Pancreas (tissue), 10 donors: ENCODE measurements at places on chromosomes 12 and 14. TPM values are rescaled to one million over a fixed set of nuclear protein-coding genes. Genes with fewer than 3 reads are reported as not detected.

DNA sequence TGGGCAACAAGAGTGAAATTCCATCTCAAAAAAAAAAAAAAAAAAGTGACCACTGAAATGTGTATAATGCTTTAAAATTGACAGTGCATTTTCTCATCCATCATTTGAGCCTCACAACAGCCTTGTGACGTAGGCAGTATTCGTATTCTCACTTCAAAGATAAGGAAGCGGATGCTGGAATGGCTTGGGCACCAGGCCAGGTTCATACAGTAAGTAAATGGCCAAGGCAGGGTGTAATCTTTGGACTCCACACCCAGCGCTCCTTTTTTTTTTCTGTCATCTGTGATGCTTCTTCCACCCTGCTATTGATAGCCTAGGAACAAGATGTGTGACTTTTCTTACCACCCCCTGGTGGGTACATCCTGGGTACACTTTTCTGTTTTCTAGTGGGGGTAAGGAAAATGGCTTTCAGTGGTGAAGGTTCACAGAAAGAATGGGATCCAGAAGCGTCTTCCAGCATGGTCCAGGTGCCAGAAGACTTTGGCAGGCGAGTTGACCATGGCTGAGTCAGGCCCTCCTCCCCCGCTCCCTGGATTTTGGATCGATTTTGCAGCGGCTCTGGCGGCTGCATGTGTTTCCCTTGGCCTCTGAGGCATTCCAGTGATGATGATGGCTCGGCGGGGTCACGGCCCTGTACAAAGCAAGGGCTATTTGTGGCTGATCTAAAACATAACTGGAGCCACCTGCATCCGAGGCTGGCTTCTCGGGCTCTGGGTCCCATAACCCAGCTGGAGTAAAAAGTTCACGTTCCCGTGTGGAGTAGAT is 110.6 kb downstream of the CACNA1C start:
- peak; percentile 55 for DNase-seq

The CAPZA3 gene
- not detected for total RNA-seq

GRCh38 chr12:643475-644302 is 19.6 kb downstream of the NINJ2 start:
- DNase-seq = no peak

DNA sequence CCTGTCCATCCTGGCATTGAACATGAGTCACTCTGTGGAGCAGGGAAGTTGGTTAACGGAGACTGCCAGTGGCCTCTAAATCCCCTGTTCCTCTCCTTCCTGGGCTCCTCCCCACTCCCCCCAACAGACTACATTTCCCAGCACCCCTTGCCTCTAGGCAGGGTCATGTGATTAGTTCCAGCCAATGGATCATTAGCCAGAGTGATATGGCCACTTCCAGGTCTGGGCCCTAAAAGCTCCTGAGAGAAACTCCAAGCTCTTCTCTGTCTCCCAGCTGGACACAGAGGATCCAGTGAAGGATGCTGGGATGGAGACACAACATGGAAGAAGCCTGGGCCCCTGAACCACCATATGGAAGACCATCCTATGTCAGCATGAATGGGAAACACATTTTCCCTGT is 54.4 kb upstream of the RFLNA start:
- DNase-seq = no peak

The BDKRB1 gene
- 0.28 TPM for total RNA-seq

DNA sequence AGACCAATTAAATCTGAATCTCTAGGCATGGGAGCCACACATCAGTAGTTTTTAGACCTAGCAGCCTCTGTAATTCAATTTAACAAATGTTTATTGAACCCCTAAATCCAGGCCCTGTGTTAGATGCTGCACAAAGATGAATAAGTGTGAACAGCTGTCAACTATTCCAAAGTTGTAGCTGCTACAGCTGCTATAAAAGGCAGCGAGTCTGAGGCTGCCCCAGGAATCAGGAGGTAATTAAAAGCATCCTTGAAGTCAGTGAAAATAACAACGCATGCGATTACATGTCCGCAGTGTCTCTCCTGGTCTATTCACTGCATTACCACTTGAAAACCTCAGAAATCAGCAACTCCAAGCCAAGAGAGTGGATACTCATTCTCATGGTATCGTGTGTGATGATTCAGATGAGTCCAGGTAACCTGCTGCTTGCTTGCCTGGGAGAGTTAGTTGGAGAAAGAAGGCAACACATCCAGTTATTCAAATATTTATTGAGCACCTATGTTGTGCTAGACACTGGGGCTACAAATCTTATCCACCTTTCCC is 34.9 kb upstream of the DDHD1 start:
- no peak for DNase-seq

GRCh38 chr14:79134361-79134760 is 964.2 kb downstream of the NRXN3 start:
- no peak for DNase-seq

The FBRSL1 gene
- 43.0 TPM for total RNA-seq

GRCh38 chr14:26598081-26598671 is 343 bp upstream of the NOVA1 start:
- peak; percentile 62 for DNase-seq

- DNase-seq = no peak
Observed at GRCh38 chr14:69665631-69666030, 54.2 kb downstream of the SUSD6 start.

The C12orf42 gene
- not detected for total RNA-seq

DNA sequence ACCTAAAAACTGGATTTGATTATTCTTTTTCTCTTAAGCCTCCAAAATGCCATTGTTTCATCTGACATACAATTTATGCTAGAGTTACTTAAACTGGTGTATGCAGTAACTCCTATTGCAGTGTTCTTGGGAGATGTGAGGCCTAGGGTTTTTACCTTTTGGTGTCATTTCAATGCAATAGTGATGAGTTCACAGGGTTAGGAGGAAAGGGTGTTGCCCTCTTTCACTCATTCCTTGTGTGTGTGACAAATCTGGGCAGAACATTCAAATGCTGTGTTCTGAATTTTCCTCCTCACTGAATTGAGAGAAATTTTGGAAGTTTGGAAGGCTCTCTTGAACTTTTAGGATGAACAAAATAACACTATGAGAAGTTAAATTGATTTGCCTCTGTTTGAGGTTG is 69.9 kb downstream of the IGF1 start:
- no peak for DNase-seq

GRCh38 chr12:61956545-61956944 is 303.7 kb upstream of the USP15 start:
- DNase-seq = no peak

GRCh38 chr14:32027255-32027939 is 49.7 kb upstream of the ARHGAP5 start:
- no peak for DNase-seq

DNA sequence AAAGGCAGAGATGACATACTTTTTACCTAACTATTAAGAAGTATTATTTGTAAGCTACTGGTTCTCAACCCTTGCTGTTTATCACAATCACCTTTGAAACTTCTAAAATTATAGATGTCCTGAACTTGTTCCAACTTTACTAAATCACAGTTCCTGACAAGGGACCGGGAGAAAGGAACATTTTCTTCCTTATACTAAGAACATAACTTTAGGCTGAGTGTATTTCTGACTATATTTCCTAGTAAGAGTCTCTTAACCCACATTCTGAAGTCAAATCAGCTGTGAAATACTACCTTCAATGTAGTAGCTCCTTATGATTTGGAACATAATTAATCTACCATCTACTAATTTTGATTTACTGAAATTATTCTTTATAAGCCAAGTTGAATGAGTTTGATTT is 80.2 kb downstream of the BAZ1A start:
- DNase-seq = no peak

GRCh38 chr14:35682802-35683201 is 126.3 kb downstream of the RALGAPA1 start:
- DNase-seq = no peak

DNA sequence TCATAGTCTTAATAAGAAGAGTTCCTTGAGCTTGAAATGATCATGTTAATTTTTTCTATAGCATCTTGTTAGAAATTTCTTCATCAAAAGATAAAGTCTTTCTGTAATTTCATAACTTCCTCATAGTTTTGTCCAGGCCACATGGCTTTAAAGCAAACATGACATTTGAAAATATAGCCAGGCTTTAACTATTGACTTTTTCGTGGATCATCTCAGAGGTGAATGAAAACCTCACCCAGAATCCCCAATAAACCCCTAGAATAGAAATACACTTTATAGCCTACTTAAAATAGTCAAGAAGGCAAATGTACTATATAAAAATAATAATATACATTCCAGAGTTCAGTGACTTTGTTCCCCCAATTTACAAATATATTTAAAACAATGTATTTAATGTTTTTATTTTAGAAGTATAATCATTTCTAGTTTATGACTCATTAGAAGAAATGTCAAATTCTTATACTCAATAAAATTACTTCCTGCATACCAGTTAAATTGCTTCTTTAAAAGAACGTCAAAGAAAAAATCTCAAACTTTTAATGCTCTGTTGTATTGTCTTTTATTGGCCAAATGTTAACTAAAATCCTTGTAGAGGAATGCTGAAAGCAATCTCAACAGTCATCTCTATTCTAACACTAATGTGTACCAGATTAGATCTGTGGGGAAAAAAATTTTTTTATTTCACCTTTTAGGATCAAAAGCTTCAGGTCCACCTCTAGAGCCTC is 21.6 kb downstream of the EXOC5 start:
- DNase-seq = no peak

- no peak for DNase-seq
Observed at GRCh38 chr12:15752785-15753184, 36.4 kb downstream of the EPS8 start.

DNA sequence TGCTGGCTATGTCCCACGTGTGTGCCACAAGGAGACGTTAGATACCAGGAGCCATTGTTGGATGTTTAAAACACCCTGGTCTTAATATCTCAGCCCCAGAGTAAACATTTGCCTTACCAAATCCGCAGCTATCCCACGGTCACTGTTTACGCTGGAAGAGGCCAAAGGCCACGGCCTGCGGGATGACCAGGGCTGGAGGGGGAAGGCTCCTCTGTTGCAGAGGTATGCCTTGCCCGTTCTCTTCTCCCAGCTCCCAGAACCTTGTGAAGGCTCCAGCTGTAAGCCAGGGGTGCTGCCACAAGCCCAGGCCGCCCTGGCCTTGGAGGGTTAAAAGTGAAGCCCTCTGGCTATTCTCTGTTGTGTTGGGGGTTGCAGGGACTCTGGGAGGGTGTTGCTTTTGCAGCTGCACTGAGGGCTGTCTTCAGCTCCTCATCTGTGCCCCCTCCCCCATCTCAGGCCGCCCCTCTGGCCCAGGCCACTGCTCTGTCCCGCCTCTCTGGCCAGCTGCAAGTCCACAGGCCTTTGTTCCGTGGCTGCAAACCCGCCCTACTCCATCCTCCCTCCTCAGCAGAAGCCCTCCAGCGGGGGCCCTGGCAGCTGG is 2.5 kb downstream of the PLEKHG3 start:
- no peak for DNase-seq

- DNase-seq = no peak
Observed at GRCh38 chr14:31949709-31950108, 127.4 kb upstream of the ARHGAP5 start.

DNA sequence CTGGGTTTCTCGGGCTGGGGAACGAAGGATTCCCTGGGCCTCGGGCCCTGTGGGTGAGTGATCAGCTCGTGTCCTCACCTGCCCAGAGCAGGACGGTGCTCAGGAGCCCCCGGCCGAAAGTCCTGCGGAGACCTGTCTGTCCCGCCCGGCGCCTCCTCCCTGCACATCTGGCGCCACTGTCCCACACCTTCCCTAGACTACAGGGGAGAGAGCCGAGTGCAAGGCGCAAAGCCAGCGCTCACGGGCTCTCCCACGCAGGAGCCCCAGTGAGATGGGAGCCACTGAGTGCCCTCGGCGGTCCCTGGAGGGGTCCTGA is 13.1 kb upstream of the TEX22 start:
- DNase-seq = peak; percentile 23

- no peak for DNase-seq
Observed at GRCh38 chr12:56271031-56271430, 4.3 kb downstream of the COQ10A start.
